ENCODE measurements at places on chromosomes 13 and 19. TPM values are rescaled to one million over a fixed set of nuclear protein-coding genes. Genes with fewer than 3 reads are reported as not detected.
A peak's percentile ranks its signal among the peaks of the same experiment; 100 is the strongest.

DNA sequence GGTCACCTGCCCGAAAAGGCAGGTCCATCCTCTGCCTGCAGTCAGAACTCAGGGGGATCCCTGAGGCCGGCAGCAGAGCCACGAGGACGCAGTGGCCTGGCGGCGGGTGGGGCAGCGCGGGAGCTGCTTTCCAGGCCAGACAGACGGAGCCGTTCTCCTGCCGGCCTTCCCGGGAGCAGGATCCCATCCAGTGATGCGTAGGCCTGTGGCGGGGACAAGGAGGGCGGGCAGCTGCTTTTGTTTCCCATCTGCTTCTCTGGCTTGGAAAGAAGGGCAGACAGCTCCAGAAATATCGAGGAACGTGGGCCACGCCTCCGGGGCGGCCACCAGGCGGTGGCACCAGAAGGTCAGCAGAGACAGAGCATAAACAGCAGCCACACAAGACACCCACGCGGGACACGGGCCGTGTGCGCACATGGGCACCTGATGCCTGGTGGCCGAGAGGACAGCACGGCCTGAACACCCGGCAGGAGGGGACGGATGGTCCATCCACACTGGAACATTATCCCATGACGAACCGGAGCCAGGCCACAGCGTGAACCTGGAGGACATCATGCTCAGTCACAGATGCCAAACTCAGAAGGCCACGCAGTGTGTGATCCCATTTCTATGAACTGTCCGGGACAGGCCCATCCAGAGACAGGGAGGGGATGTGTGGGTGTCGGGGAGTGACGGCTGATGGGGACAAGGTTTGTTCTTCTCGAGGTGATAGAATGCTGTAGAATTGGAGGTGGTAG, 13.9 kb upstream of the MKNK2 start:
- peak; percentile 47 for DNase-seq

- DNase-seq, result no peak
These were observed 158.7 kb downstream of the OXGR1 start for GRCh38 chr13:96835546-96835945.

- DNase-seq, result peak; percentile 90
These were observed 12.9 kb downstream of the CFD start for GRCh38 chr19:872266-872951.

DNA sequence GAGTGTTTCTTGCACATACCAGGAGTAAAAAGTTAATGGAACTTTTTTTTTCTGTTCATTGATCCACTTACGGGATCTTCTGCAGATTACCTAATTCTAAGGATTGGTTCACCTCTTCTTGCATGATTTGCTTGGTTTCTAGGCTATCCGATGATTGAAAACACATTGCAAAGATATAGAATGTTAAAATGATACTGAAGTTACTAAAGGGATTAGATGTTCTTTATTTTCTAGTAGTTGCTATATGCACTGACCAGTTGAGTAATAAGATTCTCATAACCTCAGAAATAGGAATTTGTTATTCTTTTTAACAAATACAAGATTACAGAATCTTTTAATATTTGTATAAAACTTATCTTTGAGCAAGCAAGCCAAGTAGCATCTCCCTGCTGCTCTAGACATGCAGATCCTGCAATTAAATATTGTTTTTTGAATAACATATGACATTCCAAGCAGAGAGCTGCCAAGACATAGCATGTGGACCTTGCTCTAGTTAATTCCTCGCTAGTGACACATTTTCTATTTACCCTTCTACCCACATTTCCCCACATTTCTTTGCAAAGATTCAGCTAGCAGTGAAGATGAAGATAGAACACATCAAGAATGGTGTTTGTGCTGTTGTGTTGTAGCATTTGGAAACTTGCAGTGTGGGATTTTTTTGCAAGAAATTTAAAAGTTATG, 51.7 kb upstream of the RNF113B start:
- DNase-seq, result no peak

DNA sequence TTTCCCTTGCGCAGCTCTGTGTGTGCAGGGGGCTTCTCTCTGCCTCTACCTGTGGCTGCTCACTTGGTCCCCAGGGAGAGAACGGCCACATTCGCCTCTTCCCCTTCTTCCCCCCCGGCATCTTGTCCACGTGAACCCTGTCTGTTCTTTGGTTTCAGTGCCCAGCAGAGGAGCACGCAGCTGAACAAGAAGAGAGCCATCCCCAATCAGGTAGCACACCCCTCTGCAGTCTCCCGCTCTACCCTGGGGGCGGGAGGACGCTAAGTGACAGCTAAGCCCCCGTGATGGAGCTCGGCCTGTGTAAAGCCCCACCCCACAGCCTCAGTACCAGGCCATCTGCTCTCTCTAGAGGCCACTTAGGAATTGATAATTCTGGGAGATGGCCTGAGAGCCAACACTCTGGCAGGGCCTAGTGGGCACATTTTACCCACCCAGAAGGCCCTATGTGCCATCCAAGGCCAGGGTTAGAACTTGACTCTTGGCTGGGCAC, 30.2 kb downstream of the TMED1 start:
- no peak for DNase-seq

DNA sequence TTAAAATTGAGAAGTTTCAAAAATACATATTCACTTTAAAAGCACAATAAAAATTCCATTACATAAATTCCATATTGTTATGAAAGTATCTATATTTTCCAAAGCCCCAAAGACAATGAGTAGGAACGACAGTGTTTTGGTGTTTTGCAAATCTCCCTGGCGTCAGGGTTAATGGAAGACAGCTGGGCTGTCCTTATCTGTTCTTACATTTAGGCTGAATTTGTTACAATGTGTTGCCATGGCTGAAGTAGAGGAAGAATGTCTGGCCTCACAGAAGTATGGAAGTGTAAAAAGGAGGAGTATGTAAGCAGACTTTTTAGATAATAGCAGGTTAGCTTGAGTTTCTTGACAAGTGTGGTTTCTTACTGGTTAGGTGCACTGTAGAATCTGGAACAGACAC, 124.4 kb upstream of the SPATA13 start:
- no peak for DNase-seq

MAST1 gene
- total RNA-seq, result 1.2 TPM

DNA sequence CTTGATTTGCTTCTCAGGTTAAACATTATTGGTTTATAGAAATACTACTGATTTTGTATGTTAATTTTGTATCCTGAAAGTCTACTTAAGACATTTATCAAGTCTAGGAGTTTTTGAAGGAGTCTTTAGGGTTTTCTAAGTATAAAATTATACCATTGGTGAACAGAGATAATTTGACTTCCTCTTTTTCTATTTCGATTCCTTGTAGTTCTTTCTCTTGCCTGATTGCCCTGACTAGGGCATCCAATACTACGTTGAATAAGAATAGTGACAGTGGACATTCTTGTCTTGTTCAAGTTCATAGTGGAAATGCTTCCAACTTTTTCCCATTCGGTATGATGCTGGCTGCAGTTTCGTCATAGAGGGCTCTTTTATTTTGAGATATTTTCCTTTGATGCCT, 807.5 kb upstream of the SLC10A2 start:
- no peak for DNase-seq

BBC3 gene
- total RNA-seq, result 22.8 TPM

SLC1A6 gene
- total RNA-seq, result not detected

LNX2 gene
- total RNA-seq, result 34.0 TPM

YJEFN3 gene
- total RNA-seq, result 10.6 TPM

NCR1 gene
- 0.98 TPM for total RNA-seq

GRCh38 chr13:32443111-32443510, 15.2 kb upstream of the N4BP2L1 start:
- peak; percentile 34 for DNase-seq

- no peak for DNase-seq
These were observed 13.8 kb upstream of the MEIS3 start for GRCh38 chr19:47433121-47433520.

GRCh38 chr19:15467734-15468214, 3.4 kb upstream of the RASAL3 start:
- DNase-seq, result no peak

DNA sequence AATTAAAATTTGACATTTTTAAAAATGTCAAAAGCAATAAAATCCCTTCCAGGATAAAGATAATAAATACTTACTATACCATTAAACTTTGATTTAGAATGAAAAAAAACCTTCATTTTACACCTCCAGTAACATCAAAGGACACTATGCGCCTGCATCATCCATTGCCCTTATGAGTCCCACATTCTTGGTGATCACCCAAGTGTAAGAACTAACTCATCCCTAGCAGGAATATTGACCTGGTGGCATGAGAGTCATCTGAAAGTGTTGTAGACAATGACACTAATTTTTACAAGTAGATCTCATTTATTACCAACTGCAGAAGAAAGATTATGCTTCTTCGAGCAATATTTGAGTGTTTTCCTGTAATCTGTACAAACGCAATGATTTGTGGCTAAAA, 1128.9 kb downstream of the EFNB2 start:
- DNase-seq, result no peak

GRCh38 chr13:108786456-108787200, 157.2 kb downstream of the MYO16 start:
- no peak for DNase-seq

TMEM59L gene
- 0.93 TPM for total RNA-seq

- no peak for DNase-seq
These were observed 180.1 kb downstream of the NUFIP1 start for GRCh38 chr13:44809190-44809589.

- DNase-seq, result peak; percentile 25
These were observed 27.5 kb upstream of the CEACAM1 start for GRCh38 chr19:42555801-42556200.

DNA sequence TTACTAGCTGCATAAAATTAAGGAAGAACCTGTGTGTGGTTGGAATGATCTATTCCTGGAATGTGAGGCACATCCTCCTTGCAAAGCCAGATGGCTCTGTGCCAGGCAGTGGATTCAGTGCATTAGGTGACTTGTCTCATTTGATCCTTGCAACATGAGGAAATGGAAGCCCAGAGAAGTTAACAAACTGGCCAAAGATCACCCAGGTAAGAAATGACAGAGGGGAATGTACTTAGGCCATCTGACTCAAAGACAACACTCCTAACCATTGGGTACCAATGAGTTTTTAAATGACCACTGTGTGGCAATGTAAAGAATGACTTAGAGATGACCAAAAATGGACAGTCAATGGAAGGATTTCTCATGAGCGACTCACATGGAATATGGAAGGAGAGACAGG, 114.2 kb upstream of the RXFP2 start:
- no peak for DNase-seq

- DNase-seq, result no peak
These were observed 37.0 kb upstream of the FARP1 start for GRCh38 chr13:98105929-98106336.

GRCh38 chr13:39363382-39363772, 239.6 kb downstream of the LHFPL6 start:
- no peak for DNase-seq

SLITRK5 gene
- 0.23 TPM for total RNA-seq

- no peak for DNase-seq
These were observed 44.4 kb downstream of the MTUS2 start for GRCh38 chr13:28864544-28864943.

OSCAR gene
- total RNA-seq, result 0.35 TPM

GRCh38 chr19:275000-275399, 16.2 kb downstream of the PLPP2 start:
- no peak for DNase-seq

GRCh38 chr13:47603365-47603764, 397.7 kb downstream of the SUCLA2 start:
- no peak for DNase-seq

- DNase-seq, result no peak
These were observed 15.8 kb upstream of the LATS2 start for GRCh38 chr13:21077076-21077787.

HIF3A gene
- total RNA-seq, result 19.0 TPM

CATSPERD gene
- total RNA-seq, result not detected

All from mucosa of descending colon (tissue), 3 donors.